PC-3 (cell line): ENCODE measurements at places on chromosomes 3 and 15. TPM values are rescaled to one million over a fixed set of nuclear protein-coding genes. Genes with fewer than 3 reads are reported as not detected.

DNA sequence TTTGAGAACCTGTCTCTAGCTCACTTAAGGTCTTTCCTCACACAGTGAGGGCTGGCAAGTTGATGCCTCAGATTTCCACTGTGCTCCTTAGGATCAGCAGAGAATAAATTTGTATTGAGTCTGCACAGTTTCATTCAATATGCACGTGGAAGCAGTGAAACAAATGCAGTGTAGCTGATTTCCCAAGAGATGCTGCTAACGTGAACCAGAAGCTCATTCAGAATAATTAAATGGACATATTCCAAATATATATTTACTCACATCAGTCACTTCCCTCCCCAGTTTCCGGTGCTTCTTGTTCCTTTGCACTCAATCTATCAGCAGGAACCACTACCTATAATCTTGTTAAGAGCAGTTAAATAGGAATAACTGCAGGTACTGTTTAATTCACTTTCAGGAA lies 86.1 kb downstream of the UNC13C start:
- no peak for DNase-seq

GRCh38 chr3:101193957-101194356 lies 126.4 kb downstream of the IMPG2 start:
- peak; percentile 92 for DNase-seq

The MTMR10 gene
- 7.6 and 9.7 TPM in 2 replicates for total RNA-seq

The TMEM39A gene
- 49.1 and 56.5 TPM in 2 replicates for total RNA-seq

The P3H2 gene
- 4.5 and 11.4 TPM in 2 replicates for total RNA-seq
